ENCODE measurements at places on chromosomes 5 and 9.
A peak's percentile ranks its signal among the peaks of the same experiment; 100 is the strongest.

GRCh38 chr5:15650266-15650665, 150.3 kb downstream of the FBXL7 start:
- peak; percentile 42 for DNase-seq

DNA sequence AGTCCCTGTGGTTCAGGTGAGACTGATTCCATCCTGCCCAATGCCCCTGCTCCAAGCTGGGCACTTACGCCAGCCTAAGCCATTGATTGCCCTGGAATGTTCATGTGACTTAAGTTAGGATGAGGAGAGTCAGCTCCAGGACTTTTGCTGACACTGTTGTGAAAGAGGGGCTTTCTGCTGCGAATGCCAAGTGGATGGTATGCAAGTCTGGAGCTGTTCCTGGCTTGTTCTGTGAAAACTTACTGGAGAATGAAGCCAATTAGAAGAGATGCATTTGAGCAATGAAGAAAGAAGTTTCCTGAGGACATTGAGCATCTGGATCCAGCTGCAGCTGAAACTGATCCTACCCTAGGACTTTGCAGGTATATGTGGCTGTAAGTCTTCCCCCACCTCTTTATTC, 61.2 kb upstream of the ZFR start:
- peak; percentile 79 for DNase-seq

- DNase-seq = peak; percentile 71
These were observed 27.5 kb downstream of the SH3TC2 start for GRCh38 chr5:149035372-149035790.

GRCh38 chr9:33182519-33182918, 15.4 kb upstream of the B4GALT1 start:
- no peak for DNase-seq

DNA sequence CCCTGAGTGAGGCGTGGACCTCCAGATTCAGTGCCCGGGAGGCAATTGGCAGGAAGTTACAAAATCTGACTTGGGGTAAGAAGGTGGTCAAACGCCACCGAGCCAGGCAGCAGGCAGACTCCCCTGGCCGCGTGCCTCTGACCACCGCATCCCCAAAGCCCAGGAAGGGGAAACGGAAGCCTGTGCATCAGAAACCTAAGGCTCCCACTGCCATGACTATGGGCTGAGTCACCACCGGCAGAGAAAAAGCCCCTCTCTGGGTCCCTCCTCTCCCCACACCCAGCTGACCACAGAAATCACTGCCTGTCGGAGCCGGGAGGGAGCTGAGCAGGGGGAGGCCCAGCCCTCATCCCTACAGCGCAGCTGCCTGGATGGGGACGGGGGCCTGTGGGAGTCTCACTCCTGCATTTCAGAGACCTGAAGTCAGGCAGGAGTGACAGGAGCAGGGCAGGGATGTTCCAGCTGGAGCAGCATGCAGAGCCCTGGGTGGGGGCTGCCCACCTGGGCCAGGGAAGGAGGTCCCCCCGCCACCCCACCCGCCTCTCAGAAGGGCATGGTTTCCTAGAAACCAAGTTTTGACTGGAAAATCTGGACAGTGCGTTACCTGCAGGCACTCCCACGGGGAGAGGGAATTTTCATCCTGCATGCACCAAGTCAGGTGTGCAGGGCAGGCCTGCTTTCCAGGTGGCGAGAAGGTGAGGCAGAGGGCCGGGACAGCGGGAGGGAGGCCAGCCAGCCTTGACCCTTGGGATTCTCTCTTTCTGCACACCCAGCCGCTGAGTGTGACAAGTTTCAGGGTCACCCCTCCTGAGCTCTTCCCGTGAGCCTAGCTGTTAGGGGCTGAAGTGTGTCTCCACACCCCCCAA, 68.2 kb downstream of the LRSAM1 start:
- DNase-seq = peak; percentile 99

DNA sequence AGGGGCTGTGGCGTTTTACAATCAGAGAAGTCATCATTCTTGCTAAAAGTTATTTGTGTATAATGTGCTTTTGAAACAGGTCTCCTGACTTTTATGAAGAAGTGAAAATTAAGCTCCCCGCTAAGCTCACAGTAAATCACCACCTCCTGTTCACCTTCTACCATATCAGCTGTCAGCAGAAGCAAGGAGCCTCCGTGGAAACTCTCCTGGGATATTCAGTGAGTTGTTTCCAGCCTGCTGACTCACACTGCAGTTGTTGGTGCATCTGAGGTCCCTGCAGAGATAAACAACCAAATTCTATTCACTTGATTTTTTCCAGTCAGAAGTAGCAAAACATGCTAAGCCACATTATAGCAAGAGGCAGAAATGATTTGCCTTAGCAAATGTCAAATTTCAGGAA, 156.7 kb downstream of the DOCK8 start:
- no peak for DNase-seq
